Substantia nigra (tissue), 51 donors: ENCODE measurements at places on chromosomes 6 and 20.

GRCh38 chr6:102766963-102767362, 1373.5 kb downstream of the GRIK2 start:
- no peak for DNase-seq

GRCh38 chr6:111792241-111792640, 81.0 kb downstream of the FYN start:
- no peak for DNase-seq

- no peak for DNase-seq
These were observed 39.9 kb upstream of the TTPAL start for GRCh38 chr20:44435630-44436335.

GRCh38 chr6:49519660-49520059, 19.9 kb downstream of the GLYATL3 start:
- DNase-seq, result no peak

GRCh38 chr6:165468340-165469235, 159.2 kb upstream of the C6orf118 start:
- no peak for DNase-seq

GRCh38 chr20:63718996-63719395, 11.2 kb downstream of the ZGPAT start:
- DNase-seq, result no peak

DNA sequence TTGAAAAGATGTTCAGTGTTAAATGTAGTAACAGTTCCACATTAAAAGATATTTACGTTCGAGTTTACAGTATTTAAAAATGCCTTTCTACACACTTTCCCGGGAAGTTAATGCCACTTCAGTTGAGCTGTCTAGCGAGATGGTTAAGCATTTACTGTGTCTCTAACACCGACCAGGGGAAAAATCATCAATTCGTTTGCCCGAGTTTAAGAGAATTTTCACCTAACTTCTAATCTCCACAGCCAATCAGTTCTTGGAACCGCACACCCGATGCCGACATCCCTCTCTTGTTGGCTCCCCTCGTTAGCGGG, 58.2 kb downstream of the FAM217A start:
- DNase-seq, result no peak

DNA sequence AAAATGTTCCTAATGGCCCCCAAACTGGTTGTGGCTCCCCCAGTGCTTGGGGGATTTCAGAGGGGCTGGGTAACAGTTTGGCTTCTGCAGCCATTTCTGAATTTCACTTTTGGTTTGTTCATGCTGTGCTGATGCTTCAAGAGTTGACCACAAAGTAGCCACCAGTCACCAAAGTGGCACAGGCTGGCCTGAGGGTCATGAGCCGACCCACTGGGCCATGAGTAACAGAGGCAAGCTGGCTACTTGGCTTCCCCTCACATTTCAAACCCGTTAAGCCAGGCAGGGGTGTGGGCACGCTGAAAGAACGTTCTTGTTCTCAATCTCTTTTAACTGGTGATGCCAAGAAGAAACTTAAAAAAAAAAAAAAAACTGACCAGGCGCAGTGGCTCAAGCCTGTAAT, 15.1 kb upstream of the NXT1 start:
- no peak for DNase-seq

DNA sequence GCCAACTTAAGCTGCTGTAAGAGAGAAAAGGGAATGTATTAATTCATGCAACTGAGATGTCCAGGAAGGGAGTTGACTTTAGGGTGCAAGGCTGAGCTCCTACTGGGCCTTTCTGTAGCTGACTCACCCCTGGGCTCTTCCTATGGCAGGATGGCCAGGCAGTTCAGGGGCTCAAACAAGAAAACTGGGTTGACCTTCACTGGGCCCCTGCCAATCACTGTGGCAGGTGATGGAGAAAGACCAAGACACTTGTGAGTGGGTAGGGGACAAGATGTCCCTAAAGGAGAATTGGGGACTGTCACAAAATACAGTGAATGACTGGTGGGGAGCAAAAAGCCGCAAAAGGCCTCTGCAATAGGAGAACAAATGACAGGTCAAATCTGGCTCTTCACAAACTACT, 21.5 kb upstream of the RALGAPA2 start:
- DNase-seq, result no peak

- DNase-seq, result no peak
These were observed 268.6 kb downstream of the ERMARD start for GRCh38 chr6:170019818-170020583.

- DNase-seq, result no peak
These were observed 41.5 kb upstream of the FAM83B start for GRCh38 chr6:54805077-54805476.

DNA sequence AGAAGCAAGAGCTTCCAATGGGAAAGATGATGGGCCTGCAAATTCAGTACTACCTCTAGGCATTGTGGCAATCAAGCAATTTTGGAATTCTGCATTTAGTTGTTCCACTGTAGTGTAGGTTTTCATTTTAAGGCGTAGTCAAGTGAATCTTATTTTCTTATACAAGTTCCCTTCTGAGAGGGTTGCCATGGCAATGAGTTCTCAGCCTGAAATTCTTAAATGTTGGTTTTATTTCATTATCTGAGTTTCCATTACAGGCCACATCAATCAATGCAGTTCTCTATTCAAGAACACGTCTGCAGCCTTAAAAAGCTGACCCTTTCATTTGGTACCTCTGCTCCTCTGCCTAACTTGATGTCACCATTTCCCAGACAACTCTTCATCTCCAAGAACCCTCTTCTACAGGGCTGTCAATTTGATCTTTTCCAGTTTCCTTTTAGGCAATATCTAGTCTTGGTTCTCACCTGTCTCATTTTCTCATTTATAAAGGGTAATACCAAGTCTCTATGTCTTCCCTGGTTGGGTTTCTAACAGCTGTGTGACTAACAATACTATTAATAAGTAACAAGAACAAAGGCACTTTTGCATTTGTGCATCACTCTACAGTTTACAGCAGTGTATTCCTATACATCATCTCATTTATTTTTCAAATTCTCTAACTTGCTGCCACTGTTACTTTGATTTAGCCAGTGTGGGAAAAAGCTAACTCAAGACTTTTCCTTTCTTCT, 898.2 kb upstream of the FLRT3 start:
- no peak for DNase-seq

GRCh38 chr6:107607116-107607515, 117.2 kb downstream of the SOBP start:
- no peak for DNase-seq

DNA sequence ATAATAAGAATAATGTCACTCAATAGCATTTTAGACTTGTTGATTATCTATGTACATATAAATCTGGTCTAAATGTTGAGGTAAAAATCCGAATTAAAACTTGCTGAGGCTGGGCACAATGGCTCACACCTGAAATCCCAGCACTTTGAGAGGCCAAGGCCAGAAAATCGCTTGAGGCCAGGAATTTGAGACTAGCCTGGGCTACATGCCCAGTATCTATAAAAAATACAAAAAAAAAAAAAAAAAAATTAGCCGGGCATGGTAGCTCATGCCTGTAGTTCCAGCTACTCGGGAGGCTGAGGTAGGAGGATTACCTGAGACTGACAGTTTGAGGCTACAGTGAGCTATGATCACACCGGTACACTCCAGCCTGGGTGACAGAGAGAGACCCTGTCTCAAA, 34.2 kb upstream of the SUPT3H start:
- DNase-seq, result no peak

GRCh38 chr20:57215826-57216471, 50.5 kb downstream of the BMP7 start:
- DNase-seq, result no peak

DNA sequence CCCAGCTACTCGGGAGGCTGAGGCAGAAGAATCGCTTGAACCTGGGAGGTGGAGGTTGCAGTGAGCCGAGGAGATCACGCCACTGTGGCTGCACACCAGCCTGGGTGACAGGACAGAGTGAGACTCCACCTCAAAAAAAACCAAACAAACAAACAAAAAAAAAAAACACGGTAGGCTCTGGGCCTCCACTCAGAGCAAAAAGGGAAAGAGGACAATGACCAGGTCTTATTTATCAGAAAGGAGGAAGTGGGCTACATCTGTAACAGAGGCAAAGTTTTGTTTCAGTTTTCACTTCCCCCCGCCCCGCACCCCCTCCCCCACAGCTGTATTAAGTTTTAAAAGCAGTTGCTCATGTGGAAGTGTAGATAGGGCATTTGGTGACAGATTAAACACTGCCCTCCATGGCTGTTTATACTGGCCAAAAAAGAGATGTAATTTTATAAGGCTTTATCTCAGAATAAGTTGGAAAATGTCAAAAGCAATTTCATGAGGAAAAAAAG, 114.6 kb downstream of the RCAN2 start:
- DNase-seq, result no peak

DNA sequence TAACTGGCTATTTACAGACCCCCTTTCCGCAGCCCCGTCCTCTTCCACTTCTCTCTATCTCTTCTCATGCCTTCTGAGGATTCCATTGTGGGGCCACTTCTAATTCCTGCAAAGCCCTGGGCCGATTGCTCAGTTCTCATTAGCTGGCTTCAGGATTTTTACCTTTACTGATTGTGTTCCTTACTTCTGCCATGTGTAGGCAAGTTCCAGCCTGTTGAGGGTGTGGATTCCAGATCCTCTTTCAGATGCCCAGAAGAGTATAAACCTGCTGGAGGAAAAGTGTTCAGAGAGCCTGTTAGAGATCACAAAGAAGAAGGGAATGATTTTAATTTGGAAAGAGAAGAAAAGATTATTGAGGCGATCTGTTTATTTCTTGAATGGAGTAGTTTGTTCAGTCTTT, 5.4 kb downstream of the DSE start:
- no peak for DNase-seq

DNA sequence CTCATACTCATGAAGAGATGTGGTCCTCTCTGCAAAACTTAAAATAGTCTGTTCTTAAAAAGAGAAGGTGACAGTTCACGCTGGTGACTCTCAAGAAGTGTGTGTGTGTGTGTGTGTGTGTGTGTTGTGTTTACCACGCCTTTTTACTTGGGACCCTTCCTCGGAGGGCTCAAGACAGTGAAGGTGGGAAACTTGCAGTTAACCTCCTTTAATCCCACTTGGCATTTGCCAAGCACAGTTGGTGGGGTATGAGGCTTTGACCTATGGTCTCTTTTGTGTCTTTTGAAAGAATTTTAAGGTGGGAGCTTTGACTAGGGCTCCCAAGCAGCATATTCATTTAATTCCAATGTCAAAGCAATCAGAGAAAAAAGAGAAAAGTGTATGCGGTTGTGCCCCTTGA, 395.8 kb downstream of the TFAP2B start:
- DNase-seq, result no peak

DNA sequence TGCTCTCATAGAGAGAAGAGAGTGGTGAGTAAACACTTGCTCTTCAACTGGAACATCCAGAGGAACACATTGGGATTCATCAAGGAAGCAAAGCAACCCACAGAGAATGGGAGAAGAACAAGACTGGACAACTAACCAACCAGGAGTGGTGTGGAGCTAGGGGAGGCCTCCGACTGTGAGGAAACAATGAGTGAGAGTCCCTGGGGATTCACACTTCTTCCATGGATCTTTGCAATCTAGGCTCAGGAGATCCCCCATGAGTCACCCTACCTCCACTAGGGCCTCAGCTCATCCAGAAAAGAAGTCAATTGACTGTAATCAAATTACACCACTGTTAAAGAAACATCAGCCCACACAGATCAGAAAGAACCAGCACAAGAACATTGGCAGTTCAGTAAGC, 42.3 kb upstream of the CLVS2 start:
- DNase-seq, result no peak

DNA sequence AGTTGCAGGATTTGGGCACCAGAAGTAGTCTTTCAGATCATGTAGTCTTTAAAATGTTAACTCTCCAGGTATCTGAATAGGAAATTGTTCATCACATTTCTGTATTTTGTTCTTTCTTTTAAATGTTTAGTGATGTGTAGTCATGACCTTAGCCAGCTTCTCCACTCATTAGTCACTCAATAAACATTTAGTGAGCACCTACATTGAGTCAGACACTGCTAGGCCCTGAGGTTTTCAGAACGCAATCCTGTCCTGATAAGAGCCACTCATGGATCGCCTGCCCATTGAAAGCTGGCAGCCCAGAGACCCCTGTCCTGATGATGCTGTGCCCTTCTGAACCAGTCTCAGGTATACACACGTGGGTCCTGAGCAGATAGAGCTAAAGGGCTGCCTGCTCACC, 163.4 kb upstream of the HEY2 start:
- DNase-seq, result no peak

GRCh38 chr20:1565461-1565860, 8.0 kb upstream of the SIRPD start:
- no peak for DNase-seq

DNA sequence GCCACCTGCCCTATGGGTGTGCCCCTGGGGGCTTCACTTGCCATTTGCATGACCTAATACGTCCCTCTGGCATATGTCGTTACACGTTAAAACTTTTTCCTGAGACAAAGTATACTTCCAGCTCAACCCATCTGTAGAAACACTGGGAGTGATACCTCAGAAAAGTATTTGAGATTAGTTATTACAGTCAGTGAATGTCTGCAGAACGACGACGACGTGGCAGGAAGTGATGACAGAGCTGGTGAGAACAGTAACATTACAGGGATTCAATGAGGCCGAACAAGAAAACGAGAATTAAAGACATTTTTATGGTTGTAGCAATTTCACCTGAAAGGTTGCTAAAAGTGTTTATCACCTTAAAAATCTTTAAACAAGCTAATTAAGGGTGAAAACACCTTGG, 40.2 kb downstream of the SASH1 start:
- no peak for DNase-seq

GRCh38 chr6:8930009-8930408, 494.7 kb upstream of the SLC35B3 start:
- DNase-seq, result no peak

DNA sequence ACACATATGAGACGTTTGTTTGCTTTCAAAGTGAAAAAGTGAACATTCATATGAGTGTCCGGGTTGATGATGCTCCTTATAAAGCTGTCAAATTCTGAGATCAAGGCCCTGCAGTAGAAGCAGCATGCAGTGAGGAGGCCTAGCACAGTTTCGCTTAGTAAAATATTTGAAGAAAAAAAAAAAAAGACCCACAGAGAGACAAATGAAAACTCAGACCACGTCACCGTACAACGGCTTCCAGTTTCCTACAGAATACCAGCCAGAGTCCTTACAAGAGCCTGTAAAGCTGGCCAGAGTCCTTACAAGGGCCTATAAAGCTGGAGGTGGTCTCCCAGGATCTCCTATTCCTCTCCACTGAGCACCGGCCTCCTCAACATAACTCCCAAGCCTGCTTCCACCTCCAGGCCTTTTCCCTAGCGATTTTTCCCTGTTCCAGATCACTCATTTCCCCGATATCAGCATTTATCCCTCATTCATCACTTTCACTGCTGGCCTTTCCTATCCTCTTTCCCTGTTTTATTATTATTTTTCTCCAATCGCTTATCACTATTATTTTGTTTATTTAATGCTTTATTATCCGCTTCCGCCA, 1.5 kb upstream of the HMGN4 start:
- DNase-seq, result no peak

- no peak for DNase-seq
These were observed 219.9 kb upstream of the ECI2 start for GRCh38 chr6:4355241-4355640.

- no peak for DNase-seq
These were observed 21.7 kb upstream of the BNIP5 start for GRCh38 chr6:36358226-36358915.

DNA sequence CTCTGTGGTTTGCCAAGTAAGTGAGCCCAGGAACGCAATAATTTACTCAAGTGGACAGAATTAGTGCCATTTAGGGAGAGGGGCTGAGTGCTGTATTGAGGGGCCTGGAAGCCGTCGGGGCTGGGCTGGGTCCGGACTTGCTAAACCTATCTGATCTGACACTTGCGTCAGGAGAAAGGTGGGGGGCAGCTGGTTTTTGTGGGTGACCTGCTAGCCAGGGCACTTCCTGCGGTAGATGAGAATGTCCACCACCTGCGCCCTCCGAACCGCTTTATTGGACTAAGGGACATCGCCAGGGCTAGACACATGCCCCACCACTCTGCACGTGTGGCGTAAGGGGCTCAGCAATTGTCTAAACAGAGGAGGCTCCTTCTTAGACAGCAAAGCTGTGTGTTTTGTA, 139.1 kb downstream of the CDH4 start:
- DNase-seq, result no peak
